ENCODE measurements at places on chromosomes 1 and 21.

GRCh38 chr1:41520951-41521752 is 36.7 kb upstream of the EDN2 start:
- DNase-seq = no peak

- DNase-seq = no peak
These were observed 1.1 kb downstream of the BATF3 start for GRCh38 chr1:212698467-212699103.

DNA sequence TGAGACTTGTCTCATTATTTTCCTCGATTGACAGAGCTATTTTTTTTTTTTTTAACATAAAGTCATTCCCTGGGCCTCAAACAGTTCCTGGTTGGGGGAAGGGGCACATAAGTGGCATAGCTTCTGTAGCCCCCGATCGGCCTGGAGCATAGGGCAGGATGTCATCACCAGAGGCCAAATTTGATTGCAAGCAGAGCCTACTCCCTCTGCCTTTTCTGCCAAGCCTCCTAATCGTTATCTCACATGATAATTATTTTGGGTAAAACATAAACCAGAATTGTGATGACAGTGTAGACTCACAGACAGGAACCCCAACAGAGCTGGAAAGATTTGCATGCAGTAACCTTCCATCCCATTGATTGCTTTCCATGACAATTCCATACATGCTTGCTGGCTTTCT is 404.8 kb downstream of the PCP4 start:
- no peak for DNase-seq

GRCh38 chr21:43370091-43370658 is 56.8 kb downstream of the SIK1 start:
- DNase-seq = no peak

GRCh38 chr1:202210969-202211368 is 17.4 kb downstream of the LGR6 start:
- no peak for DNase-seq

DNA sequence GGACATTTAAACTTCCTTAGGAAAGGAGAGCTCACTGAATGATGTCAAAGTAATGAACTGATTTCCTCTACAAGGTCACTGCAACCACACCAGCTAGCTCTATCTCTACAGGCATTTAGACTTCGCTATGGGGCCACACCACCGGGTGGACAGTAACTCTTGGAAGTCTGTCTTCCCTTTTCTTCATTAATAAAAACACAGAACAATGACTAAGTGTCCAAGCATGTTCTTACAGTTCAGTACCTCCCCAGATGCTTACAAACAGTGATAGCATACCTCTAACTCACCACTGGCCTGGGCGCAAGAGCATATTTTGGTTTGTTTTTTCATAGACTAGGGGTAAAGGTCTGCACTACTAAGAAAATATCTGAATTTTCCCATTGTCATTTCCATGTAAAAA is 54.6 kb downstream of the SIM2 start:
- DNase-seq = no peak

DNA sequence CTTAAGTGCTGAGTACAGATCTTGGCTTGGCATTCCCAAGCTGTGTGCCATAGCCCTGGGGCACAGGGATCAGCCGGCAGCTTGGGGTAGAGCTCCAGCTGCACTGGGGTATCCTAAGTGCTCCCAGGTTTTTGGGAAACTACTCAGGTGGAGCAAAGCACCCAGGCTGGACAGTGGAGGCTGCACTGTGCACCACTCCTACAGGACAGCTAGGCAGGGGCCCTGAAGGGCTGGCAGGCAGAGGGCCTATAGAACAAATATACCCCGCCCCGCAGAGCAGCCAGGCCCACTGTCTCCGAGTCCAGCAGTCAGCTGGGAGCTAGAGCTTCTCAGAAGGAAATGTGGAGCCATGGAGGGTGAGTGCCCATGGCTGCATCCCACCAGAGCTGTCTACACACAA is 691.7 kb upstream of the ADGRL2 start:
- DNase-seq = no peak

DNA sequence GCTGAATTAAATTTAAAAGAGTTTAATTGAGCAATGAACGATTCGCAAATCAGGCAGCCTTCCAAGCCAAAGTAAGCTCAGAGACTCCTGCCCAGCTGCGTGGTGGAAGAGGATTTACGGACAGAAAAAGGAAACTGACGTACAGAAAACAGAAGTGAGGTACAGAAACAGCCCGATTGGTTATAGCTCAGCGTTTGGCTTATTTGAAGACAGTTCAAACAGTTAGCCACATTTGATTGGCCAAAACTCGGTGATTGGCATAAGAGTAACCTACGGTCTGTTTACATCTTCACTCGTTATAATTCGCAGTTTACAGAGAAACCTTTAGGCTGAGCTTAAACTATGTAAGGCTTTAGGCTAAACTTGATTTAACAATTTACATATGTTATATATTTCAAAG is 46.9 kb downstream of the CR1L start:
- no peak for DNase-seq

GRCh38 chr1:115469703-115470476 is 131.8 kb upstream of the NGF start:
- DNase-seq = no peak

DNA sequence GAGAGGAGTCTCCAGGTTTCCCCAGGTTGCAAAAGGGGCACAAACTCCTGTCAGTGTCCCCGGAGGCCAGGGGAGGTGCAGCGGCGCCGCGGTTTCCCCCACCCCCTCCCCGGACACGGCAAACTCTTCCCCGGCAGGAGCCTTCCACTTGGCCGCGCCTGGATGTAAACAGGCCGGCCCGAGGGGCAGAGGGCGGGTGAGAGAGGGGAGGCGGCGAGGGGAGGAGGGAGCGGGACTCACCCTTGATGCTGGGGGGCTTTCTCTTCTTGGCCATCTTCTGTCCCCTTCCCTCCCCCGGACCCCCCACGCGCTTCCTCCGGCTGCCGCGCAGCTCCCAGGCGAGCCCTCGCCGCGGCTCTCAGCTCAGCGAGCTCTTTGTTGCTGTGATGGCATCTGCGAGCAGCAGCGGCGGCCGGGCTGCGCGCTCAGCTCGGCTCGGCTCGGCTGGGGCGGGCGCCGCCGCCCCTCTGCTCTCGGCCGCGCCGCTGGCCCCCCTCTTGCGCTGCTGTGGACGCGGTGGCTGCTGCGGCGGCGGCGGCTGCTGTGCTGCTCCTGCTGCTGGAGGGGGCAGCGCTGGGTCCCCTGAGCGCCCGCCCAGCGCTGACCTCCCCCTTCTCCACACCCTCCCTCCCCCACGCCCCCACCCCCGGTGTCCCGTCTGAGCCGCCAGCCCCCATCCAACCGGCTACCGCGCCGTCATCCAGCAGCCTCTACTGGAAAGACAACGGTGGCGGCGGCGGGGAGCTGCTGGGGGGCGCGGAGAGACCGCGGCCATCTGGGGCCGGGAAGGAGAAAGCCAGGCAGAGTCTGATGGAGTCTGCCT is 4.9 kb upstream of the SLC44A5 start:
- no peak for DNase-seq

DNA sequence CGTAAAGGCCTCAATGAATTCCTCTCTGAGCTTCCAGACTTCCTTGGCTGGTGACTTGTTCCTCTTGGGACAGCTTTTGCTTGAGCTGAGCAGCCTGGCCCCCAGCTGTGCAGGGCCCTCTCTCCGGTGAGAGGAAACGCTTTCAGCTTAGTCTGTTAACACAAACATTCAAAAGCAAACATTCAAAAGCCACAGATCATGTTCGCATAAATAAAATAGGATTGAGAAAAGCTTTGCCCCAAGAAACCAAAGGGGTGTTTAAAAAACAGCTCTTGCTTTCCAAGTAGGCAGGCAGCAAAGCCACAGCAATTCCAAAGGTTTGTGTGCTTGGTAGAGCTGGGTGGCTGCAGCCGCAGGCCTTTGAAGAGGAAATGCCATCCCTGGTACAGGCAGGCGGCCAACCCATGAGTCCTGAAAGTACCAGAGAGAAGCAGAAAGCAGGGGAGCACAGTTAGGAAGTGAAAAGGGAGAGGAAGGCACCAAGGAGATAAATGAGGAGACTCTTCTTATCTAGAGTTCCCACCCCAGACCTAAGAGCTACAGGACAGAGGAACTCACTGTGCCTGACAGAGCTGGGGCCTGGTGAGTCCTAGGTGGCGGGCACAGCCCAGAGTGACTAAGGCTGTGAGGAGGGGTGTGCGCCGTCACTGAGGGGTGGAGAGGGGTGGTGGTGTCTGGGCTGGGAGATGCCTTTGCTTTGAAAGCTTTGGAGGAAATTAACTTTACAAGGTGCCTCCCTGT is 48.4 kb downstream of the CCN1 start:
- DNase-seq = no peak

- DNase-seq = no peak
These were observed 158.3 kb upstream of the C1orf21 start for GRCh38 chr1:184228558-184228957.

GRCh38 chr1:202072211-202072765 is 50.4 kb upstream of the GPR37L1 start:
- DNase-seq = no peak

DNA sequence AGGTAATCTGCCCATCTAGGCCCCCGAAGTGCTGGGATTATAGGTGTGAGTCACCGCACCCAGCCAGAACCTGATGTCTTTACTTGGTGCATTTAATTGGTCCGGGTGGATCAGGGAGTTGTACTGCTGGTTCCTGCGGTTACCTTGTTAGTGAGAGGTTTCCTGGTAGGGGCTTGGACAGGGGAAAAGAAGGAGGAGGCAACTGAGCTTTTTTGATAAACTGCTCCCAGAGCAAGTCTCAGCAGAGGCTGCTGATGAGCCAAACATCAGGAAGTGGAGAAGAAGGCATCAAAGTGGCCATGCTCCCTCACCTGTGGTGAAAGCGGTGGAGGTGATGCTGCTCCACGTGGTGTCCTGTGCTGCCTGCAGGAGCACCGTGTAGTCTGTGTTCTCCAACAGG is 161.5 kb upstream of the KIAA0040 start:
- no peak for DNase-seq

- DNase-seq = no peak
These were observed 101.9 kb downstream of the PLPP3 start for GRCh38 chr1:56477164-56478111.

DNA sequence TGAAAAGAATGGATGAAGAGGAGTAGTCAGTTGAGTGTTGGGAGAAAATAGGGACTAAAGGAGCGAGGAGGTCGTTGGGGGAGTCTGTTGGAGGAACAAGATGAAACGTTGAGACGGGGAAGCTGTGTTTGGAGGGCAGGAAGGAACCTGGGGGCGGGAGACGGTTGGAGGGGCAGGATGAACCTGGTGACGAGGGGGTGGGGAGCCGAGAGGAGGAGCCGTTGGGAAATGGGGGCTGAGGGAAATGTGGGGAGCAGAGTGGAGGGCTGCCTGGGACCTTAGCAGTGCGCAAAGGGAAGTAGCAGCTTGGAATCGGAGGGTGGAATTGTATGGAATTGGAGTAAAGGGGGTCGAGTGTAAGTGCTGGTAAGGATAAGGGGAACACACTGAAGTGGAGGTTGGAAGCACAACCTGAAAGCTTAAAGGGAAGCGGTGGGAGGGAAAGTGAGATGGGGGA is 630 bp downstream of the MTF2 start:
- no peak for DNase-seq

- no peak for DNase-seq
These were observed 31.0 kb downstream of the KIF21B start for GRCh38 chr1:200992382-200993048.

- no peak for DNase-seq
These were observed 39.6 kb downstream of the FRRS1 start for GRCh38 chr1:99726818-99727217.

DNA sequence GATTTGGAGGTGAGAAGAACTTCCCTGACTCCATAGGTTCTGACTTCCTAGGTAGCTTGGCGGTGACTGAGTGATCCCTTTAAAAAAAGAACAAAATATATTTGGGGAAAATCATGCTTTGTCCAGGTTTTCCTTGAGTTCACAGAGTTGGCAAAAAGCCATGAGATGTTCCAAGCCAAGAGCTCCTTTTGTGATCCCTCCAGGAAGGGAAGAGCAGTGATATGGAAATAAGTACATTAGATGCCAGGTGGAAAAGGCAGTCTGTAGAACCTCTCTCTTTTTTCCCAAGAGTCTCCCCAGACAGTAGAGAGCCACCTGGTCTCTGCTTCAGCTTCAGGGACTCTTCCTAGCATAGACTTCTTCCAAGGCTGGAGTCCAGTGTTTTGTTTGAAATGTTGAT is 10.2 kb downstream of the TLCD4 start:
- no peak for DNase-seq

- DNase-seq = no peak
These were observed 49.6 kb downstream of the KCNK2 start for GRCh38 chr1:215132156-215132555.

DNA sequence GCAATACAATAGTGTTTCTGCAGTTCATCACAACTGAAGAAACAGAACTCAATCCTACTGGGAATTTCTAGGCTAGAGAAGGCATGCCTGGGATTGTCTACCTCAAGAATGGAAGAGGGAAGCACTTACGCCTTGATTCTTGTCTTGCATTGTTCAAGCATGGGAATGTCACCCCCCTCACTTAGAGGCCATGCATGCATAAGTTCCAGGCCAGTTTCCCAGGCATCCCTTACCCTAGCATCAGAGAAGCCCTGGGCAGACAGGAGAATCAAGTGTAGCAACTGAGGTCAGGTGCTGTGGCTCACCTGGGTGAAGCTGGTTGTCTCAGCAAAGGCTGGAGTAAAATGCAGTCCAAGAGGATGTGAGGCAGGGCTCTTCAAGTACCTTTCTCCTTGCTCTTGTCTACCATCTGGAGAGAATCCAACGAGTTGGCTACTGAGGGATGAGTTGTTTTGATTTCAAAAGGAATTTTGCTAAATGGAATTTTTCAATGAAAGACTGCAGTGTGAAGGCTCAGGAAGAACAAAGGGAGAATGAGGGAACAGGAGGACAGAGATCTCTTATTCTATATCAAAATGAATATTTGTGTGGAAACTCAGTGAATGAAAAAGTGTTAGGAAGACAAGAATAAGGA is 174.3 kb downstream of the NEK7 start:
- DNase-seq = no peak

GRCh38 chr1:230393722-230394121 is 32.4 kb downstream of the PGBD5 start:
- no peak for DNase-seq

GRCh38 chr1:166999075-166999474 is 10.0 kb downstream of the MAEL start:
- DNase-seq = no peak

GRCh38 chr1:2526824-2527555 is 594 bp upstream of the PANK4 start:
- DNase-seq = no peak

DNA sequence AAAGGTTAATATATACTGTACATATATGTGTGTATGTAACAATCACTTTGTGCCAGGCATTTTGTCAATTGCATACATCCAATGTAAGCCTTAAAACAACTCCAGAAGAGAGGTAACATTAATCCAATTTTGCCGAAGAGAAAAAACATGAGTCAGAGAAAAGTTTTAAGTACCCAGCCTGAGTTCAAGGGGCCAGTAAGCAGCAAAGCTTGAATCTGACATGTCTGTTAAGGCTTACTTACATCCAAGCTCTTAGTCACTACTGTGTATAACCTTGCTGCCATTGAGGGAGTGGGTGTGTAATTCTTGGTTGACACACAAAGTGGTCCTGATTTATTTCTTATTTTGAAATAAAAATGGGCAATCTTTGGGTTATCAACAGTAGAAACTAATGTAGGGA is 360.4 kb upstream of the LYPLAL1 start:
- DNase-seq = no peak

- no peak for DNase-seq
These were observed 484.4 kb downstream of the PLA2G4A start for GRCh38 chr1:187313115-187313514.

All from activated T-cell treated with anti-CD3 and anti-CD28 coated beads for 1 hour (primary cell).